ENCODE measurements at places on chromosomes 6 and 20.

- no peak for DNase-seq
Measured at GRCh38 chr20:62558779-62559178, 83.0 kb upstream of the GATA5 start.

DNA sequence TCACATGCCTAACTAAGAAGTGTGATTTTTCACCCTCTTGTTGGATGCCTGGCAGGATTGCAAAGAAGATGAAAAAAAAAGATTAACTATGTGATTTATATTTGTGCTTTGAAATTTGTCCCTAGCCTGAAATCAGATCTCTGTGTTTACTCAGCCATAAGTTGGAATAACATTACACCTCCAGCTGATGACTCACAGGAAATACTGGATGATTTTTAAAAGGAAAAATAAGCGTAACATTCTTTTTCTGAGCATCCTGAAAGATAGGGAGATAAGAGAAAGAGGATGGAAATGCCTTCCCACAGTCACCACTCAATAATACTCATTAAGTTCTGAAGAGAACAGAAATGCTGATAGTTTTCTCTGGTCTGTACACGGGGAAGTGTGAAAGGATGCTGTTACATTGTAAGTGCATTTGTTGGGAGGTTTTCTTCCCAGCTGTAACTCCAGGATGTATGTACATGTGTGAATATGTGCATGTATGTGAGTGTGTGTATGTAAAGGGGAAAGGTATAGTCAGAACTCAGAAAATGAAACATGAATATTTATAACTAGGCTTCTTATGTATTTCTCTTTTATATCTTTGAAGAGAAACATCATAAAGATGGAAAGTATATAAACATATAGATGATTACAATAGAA, 37.4 kb upstream of the RIPPLY2 start:
- no peak for DNase-seq

DNA sequence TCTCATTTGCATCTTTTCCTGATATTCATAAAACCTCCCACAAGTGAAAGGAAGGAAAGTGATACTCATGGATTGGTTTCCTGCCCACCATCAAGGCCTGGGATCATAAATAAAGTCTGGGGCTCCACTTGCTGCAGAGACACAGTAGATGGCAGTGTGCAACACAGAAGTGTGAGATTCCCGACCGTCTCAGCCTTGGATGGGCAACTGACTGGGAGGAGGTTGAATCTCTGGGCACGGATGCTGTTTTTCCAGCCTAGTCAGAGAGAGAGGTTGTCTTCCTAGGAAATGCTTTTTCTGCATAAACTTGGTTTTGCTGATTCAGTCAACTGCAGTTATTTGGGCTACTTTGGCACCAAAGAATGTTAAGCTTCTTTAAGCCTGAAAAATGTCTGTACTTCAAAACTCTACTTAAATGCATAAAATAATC, 9.9 kb upstream of the RFPL4B start:
- no peak for DNase-seq

- DNase-seq: no peak
Measured at GRCh38 chr6:158381214-158381613, 68.9 kb downstream of the TULP4 start.

DNA sequence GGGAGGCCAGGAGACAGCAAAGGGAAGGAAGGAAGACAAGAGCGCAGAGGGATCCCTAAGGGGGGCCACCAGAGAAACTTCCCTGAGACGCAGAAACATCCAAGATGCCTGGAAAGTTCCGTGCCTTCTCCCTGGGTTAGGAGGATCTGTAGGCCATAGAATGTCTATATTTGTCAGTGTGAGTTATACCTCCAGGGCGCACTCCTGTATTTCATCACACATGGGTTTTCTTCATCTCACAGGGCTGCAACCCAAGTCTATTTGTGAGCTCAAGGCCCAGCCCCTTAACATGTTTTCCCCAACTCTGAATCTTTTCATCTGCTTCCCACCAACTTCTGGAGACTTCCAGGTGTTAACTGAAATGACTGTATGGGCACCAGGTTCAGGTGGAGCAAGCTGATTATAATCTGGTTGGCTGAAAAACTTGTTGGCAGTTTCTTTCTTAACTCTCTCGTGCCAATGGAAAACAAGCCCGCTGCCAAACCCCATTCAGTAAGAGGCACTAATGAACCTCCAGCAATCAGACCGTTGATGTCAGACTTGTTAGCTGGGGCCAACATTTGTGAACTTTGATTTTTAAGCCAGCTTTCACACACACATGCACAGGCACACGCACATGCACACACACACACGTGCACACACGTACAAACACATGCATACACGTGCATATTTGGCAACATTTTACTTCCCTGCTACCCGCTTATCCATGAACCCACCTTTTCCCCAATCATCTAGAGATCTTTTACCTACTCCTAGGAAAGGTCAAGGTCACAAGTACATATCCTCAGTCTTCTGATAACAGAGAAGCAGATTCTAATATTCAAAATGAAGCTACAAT, 247.5 kb upstream of the GMDS start:
- DNase-seq: no peak

DNA sequence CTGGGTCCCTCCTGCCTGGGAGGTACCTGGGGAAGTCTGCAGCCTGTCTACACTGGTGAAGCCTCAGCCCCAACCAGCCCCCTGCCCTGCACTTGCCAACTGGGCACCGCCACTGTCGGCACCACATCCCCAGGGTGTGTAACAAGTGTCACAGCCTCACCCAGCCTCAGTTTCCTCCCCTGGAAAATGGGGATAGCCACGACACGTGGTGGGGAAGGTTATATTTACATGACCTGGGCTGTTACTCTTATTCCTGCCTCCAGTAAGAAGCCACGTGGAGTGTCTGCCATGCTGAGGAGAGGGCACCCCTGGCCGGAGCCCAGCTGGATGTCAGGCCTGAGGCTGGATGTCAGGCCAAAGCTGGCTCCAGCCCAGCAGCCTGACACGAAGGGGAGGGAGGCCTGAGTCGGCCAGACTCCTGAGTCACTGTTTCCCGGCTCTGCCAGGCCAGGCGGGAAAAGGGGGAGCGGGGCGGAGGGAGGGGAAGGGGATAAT, 44.9 kb downstream of the SNAI1 start:
- no peak for DNase-seq

- DNase-seq: no peak
Measured at GRCh38 chr6:161274488-161274858, 612 bp upstream of the AGPAT4 start.

- no peak for DNase-seq
Measured at GRCh38 chr6:101605874-101606273, 212.4 kb downstream of the GRIK2 start.

DNA sequence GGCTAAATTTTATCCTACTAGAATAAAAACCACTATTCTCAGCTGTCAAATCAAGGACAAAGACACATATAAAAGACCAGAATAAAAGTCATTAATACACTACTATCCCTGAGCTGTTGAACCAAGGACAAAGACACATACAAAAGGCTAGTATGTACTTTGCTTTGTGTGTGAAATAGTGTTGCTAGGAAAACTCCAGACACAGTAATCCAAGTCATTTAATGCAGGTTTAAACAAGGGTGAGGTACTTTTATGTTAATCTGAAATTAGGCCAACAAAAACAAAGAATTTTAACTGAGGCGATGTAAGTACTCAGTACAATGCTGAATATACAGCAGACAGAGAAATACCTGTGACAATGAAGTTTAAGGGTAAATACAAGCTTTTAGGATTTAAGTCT, 18.9 kb downstream of the GCLC start:
- no peak for DNase-seq

DNA sequence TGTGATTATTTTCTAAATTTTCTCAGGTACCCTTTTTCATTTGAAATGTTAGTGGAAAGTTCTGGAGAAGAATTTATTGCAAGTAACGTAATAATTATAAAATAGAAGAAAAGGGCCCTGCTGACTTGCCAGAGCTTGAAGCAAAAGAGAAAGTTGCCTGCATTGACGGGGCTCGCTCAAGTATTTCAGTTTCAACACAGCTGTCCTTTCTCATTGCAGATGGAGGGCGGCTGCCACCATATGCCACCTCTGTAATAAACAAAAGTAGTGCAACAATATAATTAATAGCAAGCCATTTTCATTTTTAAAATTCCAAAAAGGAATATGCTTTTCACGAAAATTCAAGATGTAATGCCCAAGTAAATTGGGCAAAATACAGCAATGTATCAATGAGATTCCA, 246.2 kb downstream of the PACRG start:
- no peak for DNase-seq

DNA sequence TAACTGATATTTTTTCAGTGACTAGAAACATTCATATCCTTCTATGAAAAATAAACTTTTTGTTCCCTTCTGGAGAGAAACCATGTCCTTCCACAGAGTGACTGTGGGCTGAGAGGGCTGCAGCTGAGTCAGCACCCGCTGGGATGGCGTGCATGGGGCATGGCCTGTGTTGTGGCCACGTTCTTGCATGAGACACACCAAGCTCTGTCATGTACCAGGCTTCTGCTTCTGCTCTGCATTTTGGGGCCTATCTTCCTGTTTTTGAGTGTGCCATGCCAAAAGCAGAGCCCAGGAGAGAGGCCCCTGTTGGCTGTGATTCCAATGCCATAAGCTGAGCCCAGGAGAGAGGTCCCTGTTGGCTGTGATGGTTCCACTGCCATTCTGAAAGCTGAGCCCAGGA, 10.8 kb downstream of the APMAP start:
- peak; percentile 76 for DNase-seq

DNA sequence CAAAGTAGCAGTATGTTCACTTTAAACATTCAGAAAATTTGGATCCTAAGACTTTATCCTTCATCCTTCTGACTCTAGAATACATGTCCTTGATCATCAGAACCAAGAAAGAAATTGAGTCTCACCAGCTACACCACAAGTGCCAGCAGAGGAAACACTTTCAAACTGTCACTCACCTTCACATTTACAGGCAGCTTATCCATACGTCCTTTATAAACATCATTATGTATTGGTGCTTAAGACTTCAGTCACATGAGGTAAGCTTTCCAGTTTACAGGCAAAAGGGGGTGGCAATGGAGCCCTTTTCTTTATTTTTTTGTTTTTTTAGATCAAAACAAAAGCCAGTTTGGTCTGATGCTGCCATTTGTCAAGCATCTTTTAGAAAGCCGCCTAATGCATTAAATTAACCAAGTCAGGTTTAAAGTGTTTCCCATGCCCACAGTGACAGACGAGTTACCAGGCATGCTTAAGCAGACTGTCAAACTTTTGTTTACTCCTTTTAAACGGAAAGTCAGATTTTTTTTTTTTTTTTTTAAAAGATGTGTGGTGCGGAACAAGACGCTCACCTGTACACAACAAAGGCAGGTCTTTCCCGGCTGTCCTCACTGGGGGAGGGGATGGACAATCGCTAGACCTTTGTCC, 952 bp upstream of the BRPF3 start:
- no peak for DNase-seq

DNA sequence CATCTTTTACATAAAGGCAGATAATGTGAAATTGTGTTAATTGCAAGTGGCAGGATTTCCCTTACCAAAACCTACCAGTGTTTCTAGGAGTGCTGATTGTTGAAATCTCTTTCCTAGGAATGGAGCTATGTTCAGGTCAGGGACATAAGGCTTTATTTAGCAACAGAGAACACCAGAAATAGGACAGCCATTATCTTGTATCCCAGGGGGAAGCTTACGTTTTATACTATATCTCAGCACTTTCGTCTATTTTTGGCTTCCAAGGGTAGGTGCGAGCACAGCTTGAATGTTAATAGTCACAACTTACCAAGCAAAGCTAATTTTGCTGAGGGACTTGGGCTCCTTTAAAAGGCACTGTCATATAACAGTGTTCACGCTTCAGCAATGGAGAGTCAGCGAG, 94.0 kb downstream of the SYCP2 start:
- no peak for DNase-seq

GRCh38 chr6:156804402-156804801, 27.2 kb downstream of the ARID1B start:
- DNase-seq: no peak

GRCh38 chr6:34412016-34412415, 13.9 kb downstream of the RPS10 start:
- DNase-seq: no peak

DNA sequence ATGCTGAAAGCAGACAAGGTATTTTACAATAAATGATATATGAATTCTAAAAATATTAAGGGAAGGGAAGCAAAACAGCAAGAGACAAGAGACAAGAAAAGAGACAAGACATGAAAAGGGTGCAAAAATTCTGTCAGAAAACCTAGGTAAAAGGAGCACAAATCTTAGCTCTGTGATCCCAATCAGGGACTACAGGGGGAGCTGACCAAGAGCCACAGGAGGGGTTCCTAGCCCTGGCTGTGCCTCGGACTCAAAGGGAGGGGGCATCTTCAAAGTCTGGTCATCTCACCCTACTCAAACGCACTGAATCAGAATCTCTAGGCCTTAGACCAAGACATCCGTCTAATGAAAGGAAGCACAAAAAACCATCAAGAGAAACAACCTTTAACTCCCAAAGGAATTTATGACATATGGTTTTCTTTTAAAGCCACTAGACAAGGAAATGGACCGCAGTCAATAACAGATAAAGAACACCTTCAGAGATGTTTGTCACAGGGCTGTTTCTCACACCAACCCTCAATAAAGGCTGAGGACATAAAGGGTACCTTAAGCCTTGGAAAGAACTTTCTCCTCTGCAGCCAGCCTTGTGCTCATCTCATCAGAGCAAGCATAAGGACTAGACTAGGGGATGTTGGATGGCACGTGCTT, 130.4 kb upstream of the CDYL start:
- DNase-seq: no peak

DNA sequence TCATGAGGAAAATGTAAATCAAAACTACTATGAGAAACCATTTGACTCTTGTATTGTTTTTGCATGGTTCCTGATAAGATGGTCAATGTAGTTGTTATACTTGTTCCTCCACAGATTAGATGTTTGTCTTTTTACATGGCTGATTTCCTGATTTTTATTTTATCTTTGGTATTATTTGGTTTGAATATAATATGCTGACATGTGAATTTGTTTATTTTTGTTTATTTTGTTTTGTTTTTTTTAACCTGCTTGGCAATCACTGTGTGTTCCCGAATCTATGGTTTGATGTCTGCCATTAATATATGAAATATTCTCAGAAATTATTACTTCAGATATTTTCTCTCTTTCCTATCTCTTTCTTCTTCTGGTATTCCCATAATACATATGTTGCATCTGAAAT, 899.5 kb upstream of the ADGRB3 start:
- DNase-seq: no peak

Measured in CD14-positive monocyte (primary cell).